Fibroblast of mammary gland (primary cell): ENCODE measurements at places on chromosomes 16 and 17.

DNA sequence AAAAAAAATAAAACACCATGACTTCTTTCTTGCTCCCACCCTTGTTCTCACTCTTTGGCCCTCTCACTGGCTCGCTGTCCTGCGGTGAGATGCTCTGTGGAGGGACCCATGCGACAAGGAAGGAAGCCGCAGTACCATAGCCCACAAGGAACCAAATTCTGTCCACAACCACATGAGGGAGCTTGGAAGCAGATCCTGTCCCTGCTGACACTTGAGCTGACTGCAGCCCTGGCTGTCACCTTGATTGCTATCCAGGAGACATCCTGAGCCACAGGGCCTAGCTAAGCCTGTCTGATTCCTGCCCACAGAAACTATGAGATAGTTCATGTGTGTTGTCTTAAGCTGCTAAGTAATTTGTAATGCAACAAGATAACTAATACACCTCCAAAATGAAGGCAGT, 4.8 kb upstream of the MT2A start:
- peak; percentile 53 for DNase-seq

GRCh38 chr17:4861052-4861451, 27.9 kb downstream of the MINK1 start:
- no peak for DNase-seq

DNA sequence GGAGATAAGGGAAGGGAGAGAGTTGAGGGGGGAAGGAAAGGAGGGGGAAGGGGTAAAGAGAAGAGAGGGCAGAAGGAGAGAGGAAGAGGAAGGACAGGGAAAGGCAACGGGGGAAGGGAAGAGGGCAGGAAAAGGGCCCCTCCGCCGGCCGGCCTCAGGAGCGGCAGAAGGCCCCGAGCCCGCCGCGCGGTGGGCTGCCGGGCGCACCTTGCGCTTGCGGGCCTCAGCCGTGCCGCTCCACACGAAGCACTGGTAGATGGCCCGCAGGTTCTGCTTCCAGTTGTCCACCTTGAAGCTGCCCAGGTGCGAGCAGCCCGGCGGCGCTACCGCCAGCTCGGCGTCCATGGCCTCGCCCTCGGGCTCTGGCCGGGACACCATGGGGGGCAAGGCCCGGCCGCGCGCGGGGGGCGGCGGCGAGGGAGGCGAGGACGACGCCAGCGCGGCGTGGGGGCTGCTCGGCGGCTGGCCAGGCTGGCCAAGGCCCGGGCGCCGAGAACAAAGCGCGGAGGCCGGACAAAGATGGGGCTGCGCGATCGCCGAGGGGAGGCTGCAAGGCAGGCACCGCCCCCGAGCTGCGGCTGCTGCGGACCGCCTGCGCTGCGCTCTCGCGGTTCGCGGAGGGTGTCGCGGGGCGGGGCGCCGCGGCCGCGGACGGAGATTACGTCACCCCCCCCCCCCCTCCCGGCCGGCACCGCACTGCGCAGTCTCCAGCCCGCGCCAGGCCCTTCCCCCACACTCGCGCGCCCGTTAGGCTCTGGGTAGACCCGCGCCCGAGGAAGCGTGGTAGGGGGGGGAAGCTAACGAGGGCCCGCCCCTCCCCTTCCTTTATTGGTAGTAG, at the start of gene USP22:
USP22 (minus strand) TSS at position 554 of the 838 bp plus-strand sequence; CDS start at position 378, 176 bp downstream.
- DNase-seq: no peak

GRCh38 chr16:67236563-67237395, 9.8 kb downstream of the TMEM208 start:
- peak; percentile 67 for DNase-seq

GRCh38 chr17:20989991-20990855, 52.6 kb downstream of the USP22 start:
- no peak for DNase-seq

DNA sequence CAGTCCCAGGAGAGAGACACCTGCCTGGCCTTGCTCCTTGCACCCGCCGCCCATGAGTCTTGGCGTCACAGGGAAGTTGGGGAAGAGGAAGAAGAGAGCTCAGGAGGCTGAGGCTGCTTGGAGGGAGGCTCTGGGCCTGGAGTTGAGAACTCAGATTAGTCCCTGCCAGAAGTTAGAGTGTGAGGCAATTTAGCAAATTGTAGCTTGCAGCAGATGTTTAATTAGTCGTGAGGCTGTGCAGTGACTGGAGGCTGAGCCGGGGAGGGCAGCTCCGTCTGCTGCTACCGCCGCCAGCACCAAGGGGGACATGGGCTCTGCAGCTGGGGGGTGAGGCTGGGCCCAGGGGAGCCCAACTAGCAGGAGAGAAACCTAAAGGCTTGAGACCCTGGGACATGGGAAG, 738.3 kb upstream of the EEF2KMT start:
- DNase-seq: no peak

- no peak for DNase-seq
Observed at GRCh38 chr17:72378414-72379390, 257.9 kb downstream of the SOX9 start.

- DNase-seq: no peak
Observed at GRCh38 chr17:8710813-8711212, 33.8 kb downstream of the CCDC42 start.

DNA sequence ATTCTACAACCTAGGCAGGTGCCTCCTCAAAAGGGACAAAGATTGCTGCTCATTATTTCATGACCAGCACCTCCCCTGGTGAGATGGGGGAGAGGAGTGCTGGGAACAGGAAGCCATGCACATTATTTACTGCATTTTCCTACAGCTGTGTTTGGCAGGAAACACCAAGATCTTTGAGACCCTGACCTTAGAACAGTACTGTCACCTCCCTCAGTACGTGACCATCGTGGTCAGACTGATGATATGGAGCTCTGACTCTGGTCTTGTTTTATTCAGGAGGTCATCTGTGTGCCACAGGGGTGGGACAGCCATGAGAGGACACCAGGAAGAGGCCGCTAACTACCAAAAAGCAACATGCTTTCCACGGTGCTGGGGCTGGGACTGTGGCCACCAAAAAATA, 37.4 kb downstream of the USP22 start:
- no peak for DNase-seq

GRCh38 chr17:37713028-37713431, 31.8 kb downstream of the HNF1B start:
- DNase-seq: no peak

- no peak for DNase-seq
Observed at GRCh38 chr17:41782142-41782541, 4.4 kb downstream of the JUP start.

- DNase-seq: no peak
Observed at GRCh38 chr16:57622361-57623250, 5.8 kb upstream of the ADGRG1 start.

- DNase-seq: no peak
Observed at GRCh38 chr16:9176547-9177418, 85.3 kb downstream of the HAPSTR1 start.

GRCh38 chr17:17027442-17028058, 14.7 kb upstream of the MPRIP start:
- DNase-seq: no peak

- DNase-seq: peak; percentile 12
Observed at GRCh38 chr16:83967838-83968305, at the start of gene NECAB2. Gene NECAB2, plus strand, starts transcription at chr16:83968244. Its CDS starts 405 bp downstream, at chr16:83968649.

GRCh38 chr16:68470461-68471150, 22.3 kb upstream of the SMPD3 start:
- no peak for DNase-seq

DNA sequence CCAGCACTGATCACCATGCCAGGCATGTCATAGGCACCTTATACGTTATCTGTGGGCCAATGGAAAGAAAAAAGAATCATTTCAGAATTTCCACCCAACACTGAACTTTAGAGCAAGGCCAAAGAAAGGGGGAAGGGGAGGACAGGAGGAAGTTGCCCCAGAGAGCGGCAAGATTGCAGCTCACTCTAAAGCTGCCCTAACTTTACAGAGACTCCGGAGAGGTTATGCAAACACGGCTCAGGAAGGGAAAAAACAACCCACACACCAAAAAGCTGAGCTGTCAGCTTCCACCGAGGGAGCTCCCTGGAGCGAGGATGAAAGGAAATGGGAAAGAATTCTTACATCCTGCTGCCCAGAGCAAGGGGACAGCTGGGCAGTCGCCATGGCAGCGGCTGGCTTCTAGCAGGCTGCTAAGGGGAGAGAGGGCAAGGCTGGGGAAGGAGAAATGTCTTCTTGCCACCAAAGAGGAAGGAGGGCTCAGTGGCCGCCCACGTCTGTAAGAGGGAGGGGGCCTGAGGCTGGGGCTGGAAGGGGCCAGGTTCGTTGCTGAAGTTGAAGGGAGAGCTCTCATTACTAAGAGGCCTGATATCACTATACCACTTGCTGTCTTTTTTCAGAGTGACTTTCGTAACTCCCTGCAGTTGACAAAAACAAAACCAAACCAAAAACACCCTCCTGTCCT, 18.2 kb downstream of the COTL1 start:
- peak; percentile 83 for DNase-seq

DNA sequence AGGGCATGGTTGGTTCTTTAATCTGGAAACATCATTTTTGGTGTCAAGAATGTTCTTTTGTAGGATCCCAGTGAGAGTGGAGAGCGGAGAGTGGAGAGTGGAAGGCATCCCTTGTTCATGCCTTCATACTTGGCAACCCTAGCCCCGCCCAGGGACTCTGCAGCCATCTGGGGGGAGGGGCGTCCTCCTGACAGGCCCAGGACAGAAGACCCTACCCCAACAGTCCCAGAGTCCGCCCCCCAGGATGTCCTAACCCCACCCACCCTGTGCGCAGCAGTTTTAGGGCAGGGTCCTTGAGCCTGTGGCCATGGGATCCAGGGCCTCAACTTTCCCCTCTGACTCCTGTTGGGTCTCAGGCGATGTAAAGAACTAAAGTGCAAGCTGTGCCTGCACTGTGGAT, 4.5 kb downstream of the SLC26A11 start:
- DNase-seq: no peak

GRCh38 chr16:87033541-87034300, 283.5 kb downstream of the C16orf95 start:
- DNase-seq: no peak

- peak; percentile 45 for DNase-seq
Observed at GRCh38 chr17:30236766-30237165, 1.3 kb upstream of the SLC6A4 start.

GRCh38 chr16:54594601-54595391, 308.2 kb upstream of the IRX3 start:
- no peak for DNase-seq

DNA sequence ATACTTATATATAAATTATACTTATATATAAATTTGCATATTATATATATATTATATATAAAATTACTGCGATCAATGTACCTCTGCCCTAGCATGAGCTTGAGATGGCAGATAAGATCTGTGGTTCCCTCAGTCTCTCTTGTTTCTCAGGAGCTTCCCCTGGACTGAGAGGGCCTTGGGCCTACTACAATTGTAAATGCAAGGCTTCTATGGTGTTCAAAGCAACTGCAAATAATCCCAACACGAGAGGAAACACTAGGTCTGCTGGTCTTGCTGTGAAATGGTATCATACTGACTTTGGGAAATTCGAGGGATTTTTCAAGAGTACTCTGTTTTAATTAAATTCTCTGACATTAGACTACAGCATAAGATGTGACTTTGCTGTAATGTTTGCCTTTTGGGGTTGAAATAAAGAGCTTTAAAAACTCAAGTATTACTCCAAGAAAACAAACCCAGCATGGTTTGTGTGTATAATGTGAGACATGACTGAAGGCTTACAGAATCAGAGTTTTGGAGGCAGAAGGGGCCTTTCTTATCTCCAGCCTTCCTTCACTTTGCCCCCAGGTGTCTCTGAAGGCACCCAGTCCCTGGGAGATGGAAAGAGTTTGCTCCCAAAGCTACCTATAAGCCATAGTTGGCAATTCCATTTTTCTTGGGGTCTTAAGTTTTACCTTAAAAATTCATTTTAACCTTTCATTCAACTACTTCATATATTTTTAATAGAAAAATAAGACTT, 24.2 kb downstream of the ACSM1 start:
- no peak for DNase-seq

- DNase-seq: peak; percentile 36
Observed at GRCh38 chr16:67529582-67530012, 968 bp downstream of the RIPOR1 start.

GRCh38 chr16:51982715-51983680, 563.9 kb downstream of the TOX3 start:
- DNase-seq: peak; percentile 79
